ENCODE measurements at places on chromosomes 5 and 9.

GRCh38 chr9:86330186-86330585 lies 24.0 kb downstream of the TUT7 start:
- DNase-seq, result no peak

- no peak for DNase-seq
Measured at GRCh38 chr9:114861922-114862605, 56.2 kb upstream of the TNFSF15 start.

- DNase-seq, result no peak
Measured at GRCh38 chr9:124347206-124347967, 67.9 kb downstream of the PSMB7 start.

- DNase-seq, result no peak
Measured at GRCh38 chr5:178306430-178307225, 74.0 kb upstream of the PHYKPL start.

GRCh38 chr9:100700689-100701318 lies 122.9 kb downstream of the CAVIN4 start:
- no peak for DNase-seq

DNA sequence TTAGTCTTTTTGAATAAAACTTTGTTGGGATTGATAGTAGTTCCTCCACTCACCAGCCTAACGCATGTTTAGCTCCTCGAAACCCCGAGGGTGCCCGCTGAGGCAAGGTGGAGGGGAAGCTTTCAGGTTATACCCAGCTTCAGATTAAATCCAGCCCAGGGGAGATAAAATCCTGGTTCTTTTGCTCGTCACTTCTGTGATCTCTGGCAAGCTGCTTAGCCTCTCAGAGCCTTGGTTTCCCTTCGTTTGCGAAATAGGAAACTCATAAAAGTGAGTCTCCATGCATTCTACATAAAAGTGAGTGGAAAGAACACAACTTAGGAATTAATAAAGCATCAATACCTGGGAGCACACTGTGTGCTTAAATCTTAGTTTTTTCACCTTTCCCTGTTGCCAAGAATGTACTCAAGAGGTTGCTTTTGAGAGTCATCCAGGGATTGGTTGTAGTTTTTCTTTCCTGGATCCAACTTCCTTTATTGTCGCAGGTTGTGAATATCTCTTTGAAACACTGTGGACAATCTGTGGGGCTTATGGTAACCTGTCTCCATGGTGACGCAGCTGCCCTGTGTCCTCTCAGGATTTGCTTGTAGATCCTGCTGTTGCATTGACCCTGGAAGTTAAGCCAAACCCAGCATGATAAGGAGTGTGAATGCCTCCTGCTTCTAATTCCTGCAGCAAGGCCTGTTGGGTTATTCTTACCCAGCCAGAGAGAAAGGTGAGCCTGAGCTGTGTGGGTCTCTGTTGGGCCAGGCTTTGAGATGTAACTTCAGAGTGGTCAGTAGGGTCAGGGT lies 2.0 kb downstream of the GALNT12 start:
- no peak for DNase-seq

GRCh38 chr5:80707645-80708044 lies 52.9 kb upstream of the DHFR start:
- no peak for DNase-seq

DNA sequence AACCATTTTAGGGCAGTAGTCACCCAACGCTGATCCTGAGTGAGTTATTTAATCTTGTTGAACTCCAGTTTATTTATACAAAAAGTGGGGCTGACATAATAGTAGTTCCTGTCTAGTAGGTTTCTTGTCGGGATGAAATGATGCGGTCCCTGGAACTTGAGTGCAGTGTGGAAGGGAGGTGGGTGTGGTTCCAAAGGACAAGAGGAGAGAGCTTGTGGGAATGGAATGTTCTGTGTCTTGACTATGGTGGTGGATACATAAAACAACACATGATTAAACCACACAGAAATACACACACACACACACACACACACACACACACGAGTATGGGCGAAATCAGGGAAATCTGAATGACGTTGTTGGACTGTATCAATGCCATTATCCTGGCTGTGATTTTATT lies 66.1 kb upstream of the BARHL1 start:
- DNase-seq, result no peak

DNA sequence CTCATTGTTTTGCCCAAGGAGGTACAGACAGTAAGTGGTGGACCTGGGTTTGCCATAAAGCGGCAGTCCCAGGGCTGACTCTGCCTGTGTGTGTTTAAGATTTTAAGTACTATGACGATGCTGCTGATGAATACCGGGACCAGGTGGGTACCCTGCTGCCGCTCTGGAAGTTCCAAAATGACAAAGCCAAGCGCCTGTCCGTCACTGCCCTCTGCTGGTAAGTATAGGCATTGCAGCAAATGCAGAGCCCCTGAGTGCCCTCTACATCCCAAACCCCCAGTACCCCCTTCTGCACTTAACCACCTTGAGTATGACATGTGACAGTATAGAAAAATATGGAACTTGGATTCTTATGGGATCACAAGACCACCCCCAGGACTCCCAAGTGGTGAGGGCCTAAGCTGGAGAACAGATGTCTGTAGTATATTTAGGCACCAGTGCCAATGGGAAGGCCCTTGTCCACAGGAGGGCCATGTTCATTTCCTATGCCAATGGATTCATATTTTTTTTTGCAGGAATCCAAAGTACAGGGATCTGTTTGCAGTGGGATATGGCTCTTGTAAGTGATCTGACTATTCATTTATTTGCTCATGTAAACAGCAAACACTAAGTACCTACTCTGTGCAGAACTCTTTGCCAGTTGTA lies 22.0 kb downstream of the ENHO start:
- DNase-seq, result peak; percentile 72

DNA sequence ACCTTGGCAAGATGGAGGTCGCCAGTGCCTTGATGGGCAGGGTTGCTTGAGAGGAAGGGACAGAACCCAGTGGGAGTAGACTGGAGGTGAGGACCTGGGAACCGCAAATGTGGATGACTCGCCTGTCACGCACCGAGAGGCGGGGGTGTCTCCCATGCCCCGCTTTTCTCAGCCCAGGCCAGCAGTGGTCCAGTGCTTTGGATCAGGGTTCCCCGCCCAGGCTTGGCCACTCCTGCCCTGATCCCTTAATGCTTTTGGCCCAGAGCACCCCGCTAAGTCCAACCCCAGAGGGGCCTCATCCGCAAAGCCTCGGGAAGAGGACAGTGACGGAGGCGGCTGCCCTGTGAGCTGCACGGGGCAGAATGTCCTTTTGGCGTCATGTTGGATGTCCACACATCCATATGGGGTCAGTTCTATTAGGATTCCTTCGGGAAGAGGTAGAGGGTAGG lies 2.4 kb downstream of the MRPS2 start:
- no peak for DNase-seq

- no peak for DNase-seq
Measured at GRCh38 chr5:163309914-163310313, 127.5 kb upstream of the CCNG1 start.

- DNase-seq, result no peak
Measured at GRCh38 chr9:85172001-85172978, 502.8 kb downstream of the NTRK2 start.

GRCh38 chr5:132095424-132095972 lies 21.9 kb downstream of the CSF2 start:
- DNase-seq, result no peak

DNA sequence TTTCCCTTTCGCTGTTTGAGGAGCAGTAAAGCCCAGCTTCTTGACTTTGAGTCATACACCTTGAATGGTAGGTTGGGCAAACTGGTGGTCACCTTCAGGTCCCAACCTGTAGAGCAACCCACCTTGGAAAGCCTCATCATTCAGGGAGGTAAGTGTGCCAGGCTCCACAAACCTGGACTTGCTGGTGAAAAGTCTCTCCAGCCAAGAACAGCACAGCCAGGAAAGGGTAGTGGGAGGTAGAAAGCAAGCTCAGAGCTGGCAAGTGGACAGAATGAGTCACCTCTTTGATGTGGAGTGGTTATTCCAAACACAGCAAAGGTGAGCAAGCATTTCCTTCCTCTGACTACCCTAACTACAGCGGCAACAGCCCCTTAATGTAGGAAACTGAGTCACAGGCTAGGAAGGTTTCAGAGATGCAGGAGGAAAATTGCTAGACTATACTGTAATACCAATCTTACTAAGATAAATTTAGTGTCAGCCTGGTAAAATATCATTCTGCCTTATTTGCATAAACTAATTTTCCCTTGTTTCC lies 117.5 kb upstream of the MTAP start:
- no peak for DNase-seq

DNA sequence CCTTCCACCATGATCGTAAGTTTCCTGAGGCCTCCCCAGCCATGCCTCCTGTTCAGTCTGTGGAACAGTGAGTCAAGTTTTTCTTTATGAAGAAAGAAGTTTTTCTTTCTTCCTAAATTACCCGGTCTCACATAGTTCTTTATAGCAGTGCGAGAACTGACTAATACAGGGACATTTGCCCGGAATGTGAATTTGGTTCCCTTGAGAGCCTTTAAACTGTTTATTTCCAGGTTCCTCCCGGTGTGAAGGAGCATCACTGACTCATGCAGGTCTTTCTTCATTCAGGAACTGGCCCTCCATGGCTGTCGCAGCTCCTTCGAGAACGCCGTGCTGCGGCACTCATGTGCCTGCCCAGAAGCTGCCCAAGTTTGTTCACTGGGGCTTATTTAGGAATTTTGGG lies 87.7 kb downstream of the PTCH1 start:
- DNase-seq, result no peak

- no peak for DNase-seq
Measured at GRCh38 chr5:146633323-146633764, 117.4 kb upstream of the GPR151 start.

DNA sequence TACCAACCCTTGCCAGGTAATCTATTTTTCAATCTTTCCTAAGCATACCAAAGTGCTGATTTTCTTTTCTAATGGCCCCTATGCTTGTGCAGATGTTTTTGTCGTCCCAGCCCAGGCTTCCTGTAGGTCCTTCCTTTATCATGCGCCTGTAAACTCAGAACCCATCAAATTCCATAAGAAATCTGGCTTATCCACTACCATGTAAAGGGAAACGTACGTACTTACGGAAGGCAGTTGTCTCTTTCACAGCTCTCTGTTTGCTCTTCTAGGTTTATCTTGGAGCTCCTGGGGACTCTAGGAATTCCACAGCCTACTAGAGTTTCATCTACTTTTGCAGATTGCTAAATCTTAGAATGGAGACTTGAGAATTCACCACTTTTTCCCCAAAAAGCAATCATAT lies 9.0 kb downstream of the BRINP1 start:
- DNase-seq, result no peak

- no peak for DNase-seq
Measured at GRCh38 chr9:96107436-96107835, 194.5 kb downstream of the HSD17B3 start.

GRCh38 chr5:74446725-74447241 lies 193.7 kb downstream of the ENC1 start:
- DNase-seq, result no peak

DNA sequence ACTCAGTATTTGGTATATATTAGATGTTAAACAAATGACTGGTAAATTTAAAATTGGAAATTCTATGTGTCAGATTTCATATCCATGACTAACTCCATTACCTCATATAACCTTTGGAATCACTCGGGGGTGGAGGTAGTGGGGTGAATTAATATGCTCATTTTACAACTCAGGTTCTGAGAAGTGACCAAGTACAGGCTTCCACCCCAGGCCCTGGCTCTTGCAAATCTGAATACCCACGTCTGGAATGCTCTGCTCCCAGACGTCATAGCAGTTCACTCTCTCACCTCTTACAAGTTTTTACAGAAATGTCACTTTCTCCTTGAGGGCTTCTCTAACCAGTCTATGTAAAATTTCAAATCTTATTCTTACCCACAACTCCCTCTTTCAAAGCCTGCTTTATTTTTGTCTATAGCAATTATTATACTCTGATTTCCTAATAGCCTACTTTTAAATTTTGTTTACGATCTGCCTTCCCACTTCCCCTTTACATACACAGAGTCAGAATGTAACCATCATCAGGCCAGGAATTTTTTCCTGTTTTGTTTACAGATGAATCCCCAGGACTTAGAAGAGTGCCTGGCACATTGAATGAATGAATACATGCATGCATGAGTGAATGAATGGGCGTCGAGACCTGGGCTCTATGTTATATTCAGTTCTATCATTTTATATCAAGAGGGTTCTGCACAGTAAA lies 134.1 kb upstream of the IFNE start:
- no peak for DNase-seq

GRCh38 chr5:7395947-7396712 lies at the start of gene ADCY2:
ADCY2 (plus strand) TSS chr5:7396138; CDS start chr5:7396297, 159 bp downstream.
- no peak for DNase-seq

DNA sequence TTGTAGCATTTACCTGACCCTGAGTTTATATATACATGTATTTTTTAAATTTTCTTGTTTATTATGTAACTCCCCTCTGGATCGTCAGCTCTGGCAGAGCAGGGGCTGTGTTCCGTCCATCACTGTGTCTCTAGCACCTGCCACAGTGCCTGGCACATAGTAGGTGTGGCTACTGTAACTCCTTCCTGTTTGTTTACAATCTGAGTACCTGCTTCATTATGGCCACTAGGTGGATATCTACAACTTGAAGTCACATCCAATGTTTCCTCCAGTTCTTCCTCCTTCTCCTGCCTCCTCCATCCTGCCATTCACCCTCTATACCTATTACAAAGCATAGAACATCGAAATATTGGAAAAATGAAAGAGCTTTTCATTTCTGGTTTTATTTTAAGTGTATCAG lies 14.2 kb upstream of the PPP1R2B start:
- no peak for DNase-seq

GRCh38 chr9:134034215-134035040 lies 9.1 kb downstream of the BRD3OS start:
- DNase-seq, result no peak

GRCh38 chr5:172207511-172207910 lies 13.5 kb downstream of the EFCAB9 start:
- no peak for DNase-seq

GRCh38 chr9:127081250-127082185 lies 40.9 kb downstream of the ANGPTL2 start:
- no peak for DNase-seq

GRCh38 chr5:126390051-126390450 lies 33.2 kb upstream of the GRAMD2B start:
- no peak for DNase-seq

DNA sequence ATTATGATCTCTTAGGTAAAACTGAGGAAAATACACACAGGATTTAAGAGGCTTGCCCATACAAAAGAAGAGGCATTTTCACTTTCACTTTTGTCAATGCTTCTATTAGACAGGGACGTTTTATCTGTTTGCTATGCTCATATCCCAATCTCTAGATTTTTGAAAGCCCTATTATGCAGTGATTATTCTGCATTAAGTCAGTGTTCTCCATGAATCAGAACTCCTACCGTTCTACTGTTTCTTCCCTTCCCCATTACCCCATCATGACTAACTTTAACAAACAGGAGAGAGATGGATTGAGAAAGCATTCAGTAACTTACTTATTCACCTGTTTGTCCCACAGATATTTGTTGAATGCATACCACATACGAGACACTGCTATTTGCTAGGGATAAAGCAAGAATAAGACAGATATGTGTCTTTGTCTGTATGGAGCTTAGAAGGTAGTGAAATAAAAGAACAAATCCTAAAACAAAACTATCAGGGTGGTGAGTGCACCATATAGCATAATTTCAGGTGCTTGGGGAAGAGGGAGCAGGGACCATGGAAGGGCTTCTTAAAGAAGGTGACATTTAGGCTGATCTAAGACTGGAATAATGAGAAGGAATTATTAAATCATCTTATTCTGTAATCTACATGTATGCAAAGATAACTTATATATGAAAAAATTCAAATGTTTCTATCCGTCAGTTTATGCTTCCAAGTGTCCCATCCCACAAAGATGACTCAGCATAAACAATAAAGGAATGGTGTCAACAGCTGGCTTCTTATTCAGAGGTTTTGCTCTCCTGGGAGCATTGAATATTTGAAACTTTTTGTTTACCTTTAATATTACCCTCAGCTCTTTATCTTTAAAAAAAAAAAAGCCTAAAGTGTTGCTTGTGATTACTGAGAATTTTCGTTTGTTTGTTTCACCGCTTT lies 328.1 kb downstream of the HINT1 start:
- no peak for DNase-seq

All from T-helper 9 cell (primary cell).